ENCODE measurements at places on chromosomes 2 and 18. TPM values are rescaled to one million over a fixed set of nuclear protein-coding genes. Genes with fewer than 3 reads are reported as not detected.
A peak's percentile ranks its signal among the peaks of the same experiment; 100 is the strongest.

DNA sequence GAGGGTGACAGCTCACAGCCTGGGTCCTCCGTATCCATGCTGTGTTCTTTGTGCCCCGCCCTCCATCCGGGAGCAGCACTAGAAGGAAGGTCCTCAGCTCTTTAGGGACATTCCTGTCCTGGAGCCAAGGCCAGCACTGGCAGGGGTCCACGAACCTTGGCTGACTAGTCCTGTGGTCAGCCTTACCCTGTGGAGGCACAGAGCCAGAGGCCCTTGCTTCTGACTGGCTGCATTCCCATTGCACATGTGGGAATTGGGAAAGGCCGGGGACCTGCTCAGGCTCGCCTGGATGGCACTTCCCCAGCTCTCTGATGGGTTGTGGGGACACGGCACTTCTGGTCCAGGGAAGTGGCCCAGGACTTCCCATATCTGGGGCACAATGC is 24.9 kb upstream of the RHOB start:
- DNase-seq: peak; percentile 52

DNA sequence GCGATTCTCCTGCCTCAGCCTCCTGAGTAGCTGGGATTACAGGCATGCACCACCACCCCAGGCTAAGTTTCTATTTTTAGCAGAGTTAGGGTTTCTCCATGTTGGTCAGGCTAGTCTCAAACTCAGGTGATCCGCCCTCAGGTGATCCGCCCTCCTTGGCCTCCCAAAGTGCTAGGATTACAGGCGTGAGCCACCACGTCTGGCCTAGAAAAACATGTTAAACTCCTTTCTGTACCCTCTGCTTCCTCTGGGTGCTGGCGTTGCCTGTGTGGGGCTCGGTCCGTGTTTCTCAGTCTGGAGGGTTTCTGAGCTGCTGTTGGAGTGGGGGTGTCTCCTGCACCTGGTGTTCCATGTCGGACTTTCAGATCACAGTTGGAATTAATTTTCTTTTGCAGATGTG is 17.9 kb downstream of the LDLRAD4 start:
- DNase-seq: no peak

DNA sequence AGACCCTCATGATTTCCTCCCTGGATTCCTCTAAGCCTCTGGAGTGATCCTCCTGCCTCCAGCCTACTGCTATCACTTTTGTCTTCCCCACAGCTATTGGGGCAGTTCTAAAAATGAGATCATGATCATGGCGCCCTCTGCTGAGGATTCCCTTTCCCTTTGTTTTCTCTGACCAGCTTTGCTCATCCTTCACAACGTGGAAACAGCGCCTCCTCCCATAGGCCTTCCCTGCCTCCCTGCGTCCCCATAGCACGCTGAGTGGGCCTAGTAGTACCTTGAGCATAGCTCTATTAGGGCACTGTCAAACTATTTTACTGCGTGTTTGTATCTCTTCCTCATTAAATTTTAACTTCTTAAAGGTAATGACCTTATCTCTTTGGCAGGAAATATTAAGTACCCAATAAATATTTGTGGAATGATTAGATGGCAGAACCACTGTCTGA is 207.0 kb upstream of the FANCL start:
- DNase-seq: peak; percentile 78

GRCh38 chr2:239825705-239825979 is 199.5 kb downstream of the NDUFA10 start:
- peak; percentile 2 for DNase-seq

- DNase-seq: no peak
Measured at GRCh38 chr18:49020621-49021021, 69.9 kb upstream of the SMAD7 start.

- DNase-seq: no peak
Measured at GRCh38 chr2:66813525-66813924, 378.6 kb downstream of the MEIS1 start.

GRCh38 chr2:202436626-202437025 is 60.5 kb downstream of the BMPR2 start:
- peak; percentile 37 for DNase-seq

- no peak for DNase-seq
Measured at GRCh38 chr2:134370655-134371445, 117.0 kb downstream of the MGAT5 start.

GRCh38 chr2:212607080-212607479 is 68.5 kb upstream of the ERBB4 start:
- DNase-seq: no peak

DNA sequence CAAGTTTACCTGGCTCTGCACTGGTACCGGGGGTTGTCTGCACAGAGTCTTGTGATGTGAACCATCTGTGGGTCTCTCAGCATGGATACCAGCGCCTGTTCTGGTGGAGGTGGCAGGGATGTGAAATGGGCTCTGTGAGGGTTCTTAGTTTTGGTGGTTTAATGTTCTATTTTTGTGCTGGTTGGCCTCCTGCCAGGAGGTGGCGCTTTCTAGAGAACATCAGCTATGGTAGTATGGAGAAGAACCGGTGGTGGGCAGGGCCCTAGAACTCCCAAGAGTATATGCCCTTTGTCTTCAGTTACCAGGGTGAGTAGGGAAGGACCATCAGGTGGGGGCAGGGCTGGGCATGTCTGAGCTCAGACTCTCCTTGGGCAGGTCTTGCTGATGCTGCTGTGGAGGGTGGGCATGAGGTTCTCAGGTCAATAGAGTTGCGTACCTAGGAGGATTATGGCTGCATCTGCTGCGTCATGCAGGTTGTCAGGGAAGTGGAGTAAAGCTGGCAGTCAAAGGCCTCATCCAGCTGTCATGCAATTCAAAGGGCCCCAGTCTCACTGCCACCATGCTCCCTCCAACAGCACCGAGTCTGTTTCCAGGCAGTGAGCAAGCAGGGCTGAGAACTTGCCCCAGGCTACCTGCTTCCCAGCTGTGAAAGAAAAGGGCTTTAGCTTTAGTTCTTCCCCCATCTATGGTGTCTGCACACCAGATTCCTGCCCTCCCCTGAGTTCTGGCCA is 278.0 kb downstream of the METTL4 start:
- no peak for DNase-seq

- no peak for DNase-seq
Measured at GRCh38 chr2:234730066-234730640, 221.7 kb upstream of the SH3BP4 start.

GALNT14 gene
- total RNA-seq: 1.1 TPM

PREPL gene
- 65.0 TPM for total RNA-seq

GPR155 gene
- 25.1 TPM for total RNA-seq

TMEM131 gene
- total RNA-seq: 79.7 TPM

LYPD6 gene
- total RNA-seq: 9.7 TPM

ZC3H6 gene
- total RNA-seq: 10.3 TPM

NBAS gene
- 45.5 TPM for total RNA-seq

UGT1A5 gene
- total RNA-seq: not detected

Measured in stomach (tissue), 19 donors.